WERI-Rb-1 (cell line): ENCODE measurements at places on chromosomes 2 and 18.

GRCh38 chr2:63861220-63861822 is 19.6 kb downstream of the UGP2 start:
- peak; percentile 60 for DNase-seq

DNA sequence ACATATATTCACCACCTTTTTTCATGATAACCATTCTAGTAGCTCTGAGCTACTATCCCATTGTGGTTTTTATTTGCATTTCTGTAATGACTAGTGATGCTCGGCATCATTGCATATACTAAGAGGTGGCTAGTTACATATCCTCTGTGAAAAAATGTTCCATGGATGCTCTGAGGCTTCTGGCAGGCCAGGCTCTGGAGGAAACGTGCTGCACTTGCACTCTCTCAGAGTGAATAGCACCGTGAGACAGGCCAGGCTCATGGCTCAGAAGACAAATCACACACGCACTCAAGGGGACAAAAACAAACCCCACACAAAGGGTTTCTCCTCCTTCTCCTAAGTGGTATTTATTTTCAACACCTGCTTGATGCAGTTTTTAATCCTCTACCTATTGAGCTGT is 1085.3 kb upstream of the CNTNAP5 start:
- no peak for DNase-seq

- DNase-seq: no peak
Observed at GRCh38 chr18:12034241-12035100, 53.2 kb downstream of the IMPA2 start.

- DNase-seq: no peak
Observed at GRCh38 chr18:13180614-13181375, 37.8 kb upstream of the LDLRAD4 start.

GRCh38 chr2:163200741-163201140 is 362.2 kb upstream of the KCNH7 start:
- DNase-seq: no peak

DNA sequence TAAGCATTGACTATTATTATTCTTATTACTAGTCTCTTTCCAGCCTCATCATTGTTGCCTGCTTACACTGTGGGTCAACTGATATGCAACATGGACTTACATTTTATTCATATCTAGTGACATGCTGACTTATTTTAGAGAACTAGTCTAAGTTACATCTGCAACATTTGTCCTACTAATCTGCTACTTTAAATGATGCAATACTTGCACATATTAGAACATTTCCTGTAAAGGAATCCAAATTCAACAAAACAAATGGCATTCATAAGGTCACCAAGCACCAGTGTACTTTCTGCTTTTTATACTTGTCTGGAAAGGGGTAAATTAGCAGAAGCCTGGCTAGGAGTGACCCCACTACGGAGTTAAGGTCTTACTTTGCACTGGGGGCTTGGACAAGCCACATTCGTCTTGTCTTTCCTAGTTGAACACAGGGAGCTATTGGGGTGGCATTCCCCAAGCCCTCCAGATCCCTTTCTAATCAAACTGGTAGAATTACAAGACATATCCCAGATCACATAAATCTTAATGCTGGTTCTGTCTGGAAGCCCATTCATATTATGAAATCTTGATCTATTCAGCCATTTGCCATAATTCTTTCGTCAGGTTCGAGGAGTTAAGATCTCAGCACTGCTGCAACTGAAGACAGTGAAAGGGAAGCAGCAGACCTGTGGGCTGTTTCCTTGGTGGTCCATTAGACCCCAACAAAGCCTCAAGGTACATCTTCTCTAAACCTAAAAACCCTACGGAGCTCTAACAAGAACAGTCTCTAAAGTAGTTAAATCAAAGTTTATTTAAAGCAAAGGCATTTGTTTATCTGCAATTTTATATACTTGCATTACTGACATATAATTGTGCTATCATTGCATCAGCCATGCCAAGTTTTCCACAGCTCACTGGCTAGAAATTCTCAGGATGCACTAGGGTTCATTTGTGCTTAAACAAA is 49.9 kb upstream of the RTN4 start:
- no peak for DNase-seq

- no peak for DNase-seq
Observed at GRCh38 chr2:97759727-97760407, 46.5 kb downstream of the ZAP70 start.

DNA sequence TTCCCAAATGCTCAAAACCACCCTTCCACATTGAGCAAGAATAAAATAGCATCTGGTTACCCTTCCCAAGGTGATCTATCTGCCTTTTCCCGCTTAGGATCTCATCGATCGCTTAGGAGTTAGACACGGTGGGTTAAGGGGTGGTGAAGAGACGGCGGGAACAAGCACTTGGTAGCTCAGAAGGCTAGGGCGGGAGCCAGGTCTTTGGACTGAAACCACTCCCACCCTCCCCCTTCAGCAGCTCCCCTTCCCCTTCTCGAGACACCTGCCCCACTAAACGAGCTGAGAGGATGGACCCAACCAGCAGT is 513 bp downstream of the THOC1 start:
- DNase-seq: peak; percentile 57

DNA sequence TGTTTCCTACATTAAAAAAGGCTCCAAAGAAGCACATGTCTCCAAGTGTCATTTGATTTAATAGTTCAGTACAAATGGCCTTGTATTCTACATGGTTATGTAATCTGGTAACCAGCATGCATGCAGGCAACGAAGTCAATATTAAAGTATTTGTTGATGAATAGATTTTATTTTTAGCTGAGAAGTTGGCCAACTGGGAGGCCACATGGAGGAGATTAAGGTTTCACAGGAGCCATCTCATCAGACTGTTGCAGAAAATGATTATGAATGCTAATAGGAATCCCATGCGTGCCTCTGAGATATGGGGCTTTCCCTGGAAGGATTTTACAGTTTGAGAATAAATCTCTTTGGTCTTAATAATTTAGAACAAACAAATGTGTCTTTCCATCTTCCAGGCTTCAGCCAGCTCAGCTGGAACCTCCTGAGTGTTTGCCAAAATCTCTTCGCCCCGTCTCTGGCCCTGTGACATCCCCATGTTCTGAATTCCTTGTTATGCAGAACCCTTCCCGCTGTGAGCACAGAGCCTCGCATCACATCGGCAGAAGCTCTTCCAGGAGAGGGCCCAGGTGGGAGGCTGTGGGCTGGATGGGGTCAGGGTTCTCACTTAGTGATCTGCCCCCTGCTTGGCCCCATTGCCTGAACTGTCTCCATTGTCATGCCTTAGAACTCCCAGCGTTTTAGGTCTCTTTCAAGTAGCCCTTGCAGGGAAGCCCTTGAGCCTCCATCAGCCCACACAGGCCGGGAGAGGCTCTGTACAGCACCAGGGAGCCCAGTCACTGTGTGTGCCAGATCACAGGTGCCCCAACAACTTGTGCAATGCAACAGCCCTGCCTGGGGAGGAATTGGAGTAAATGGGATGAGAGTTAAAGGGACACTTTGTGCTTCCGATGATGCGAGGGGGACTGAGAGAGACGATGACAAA is 190.5 kb upstream of the TWIST2 start:
- no peak for DNase-seq

- no peak for DNase-seq
Observed at GRCh38 chr18:46815661-46816060, 58.8 kb upstream of the ST8SIA5 start.

- no peak for DNase-seq
Observed at GRCh38 chr2:943821-944220, 6.8 kb upstream of the SNTG2 start.
